ENCODE measurements at places on chromosomes 6 and 20.

- DNase-seq, result no peak
Measured at GRCh38 chr6:132934496-132934895, 120.1 kb downstream of the RPS12 start.

- DNase-seq, result no peak
Measured at GRCh38 chr20:41366546-41367392, at the start of gene EMILIN3. EMILIN3 (minus strand) TSS chr20:41366818; CDS start chr20:41366634, 184 bp downstream.

GRCh38 chr6:11322252-11322885, 89.9 kb upstream of the NEDD9 start:
- DNase-seq, result no peak

DNA sequence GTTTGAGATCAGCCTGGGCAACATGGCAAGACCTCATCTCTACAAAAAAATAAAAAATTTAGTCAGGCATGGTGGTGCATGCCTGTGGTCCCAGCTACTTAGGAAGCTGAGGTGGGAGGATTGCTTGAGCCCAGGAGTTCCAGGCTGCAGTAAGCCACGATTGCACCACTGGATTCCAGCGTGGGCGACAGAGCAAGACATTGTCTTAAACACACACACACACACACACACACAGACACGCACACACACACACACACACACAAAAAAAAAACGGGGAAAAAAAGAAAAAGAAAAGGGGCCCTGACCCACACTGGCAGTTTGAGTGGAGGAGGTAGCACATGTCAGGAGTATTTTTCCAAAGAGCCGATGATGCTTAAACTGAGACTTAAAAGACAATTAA, 122.2 kb downstream of the AFG1L start:
- no peak for DNase-seq

DNA sequence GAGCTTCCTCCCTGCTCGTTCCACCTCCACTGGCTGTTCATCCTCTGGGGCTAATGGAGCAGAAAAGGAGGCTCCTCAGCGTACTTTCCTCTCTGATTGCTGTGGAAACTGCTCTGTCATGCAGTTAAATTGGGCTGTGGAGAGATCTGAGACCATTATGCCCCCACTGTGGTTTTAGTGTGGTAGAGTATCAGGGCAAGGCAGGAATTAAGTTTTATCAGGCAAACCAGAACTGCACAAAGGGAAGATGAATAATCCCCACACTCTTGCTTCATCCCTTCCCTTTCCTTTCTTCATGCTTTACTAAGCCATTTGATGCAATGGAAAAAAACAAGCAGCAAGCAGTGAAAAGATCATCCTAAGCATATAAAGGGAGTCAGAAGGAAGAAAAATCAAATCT, 11.9 kb upstream of the ME1 start:
- DNase-seq, result no peak

DNA sequence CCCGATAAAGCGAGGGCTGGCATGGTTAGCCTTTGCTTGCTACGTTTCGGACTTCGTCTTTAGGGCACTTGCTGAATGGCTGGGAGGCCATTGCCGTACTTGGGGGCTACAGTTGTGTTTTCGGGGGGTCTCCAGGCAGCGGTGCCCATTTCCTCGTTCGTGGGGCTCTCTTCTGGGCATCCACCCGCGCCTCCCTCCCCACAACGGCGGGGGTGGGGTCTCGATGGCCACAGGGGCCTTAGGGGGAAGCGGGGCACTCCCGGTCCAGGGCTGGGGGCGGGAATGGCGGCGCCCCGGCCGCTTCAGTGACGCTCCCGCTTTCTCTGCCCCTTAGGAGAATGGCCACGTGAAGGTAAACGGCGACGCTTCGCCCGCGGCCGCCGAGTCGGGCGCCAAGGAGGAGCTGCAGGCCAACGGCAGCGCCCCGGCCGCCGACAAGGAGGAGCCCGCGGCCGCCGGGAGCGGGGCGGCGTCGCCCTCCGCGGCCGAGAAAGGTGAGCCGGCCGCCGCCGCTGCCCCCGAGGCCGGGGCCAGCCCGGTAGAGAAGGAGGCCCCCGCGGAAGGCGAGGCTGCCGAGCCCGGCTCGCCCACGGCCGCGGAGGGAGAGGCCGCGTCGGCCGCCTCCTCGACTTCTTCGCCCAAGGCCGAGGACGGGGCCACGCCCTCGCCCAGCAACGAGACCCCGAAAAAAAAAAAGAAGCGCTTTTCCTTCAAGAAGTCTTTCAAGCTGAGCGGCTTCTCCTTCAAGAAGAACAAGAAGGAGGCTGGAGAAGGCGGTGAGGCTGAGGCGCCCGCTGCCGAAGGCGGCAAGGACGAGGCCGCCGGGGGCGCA, 2.4 kb downstream of the MARCKS start:
- DNase-seq, result no peak

- DNase-seq, result no peak
Measured at GRCh38 chr20:40993794-40994540, 34.7 kb upstream of the TOP1 start.

GRCh38 chr20:44056010-44056698, 130.8 kb downstream of the JPH2 start:
- DNase-seq, result no peak

DNA sequence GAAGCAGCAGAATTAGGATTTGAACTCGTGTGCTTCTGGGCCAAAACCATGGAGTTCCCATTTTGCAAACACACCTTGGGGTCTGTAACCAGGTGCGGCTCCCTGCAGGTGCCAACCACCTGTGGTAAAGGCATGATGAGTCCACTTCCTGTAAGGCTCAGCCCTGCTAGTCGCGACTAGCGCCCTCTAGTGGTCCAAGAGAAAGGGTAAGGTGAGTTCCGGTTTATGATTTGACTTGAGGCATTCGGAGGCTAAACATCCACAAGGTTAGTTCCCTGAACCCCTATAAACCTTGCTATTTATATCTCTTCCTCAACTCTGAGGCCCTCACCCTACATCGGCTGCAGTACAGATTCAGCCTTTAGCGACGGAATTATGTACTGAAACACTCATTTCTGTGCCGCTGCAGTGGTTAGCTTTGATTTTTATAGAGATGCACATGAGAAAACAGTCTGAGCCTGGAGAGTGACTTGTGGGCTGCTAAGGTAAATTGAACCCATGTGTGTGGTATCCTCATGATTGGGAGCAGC, 173.4 kb downstream of the PLCB1 start:
- peak; percentile 1 for DNase-seq

GRCh38 chr6:38220069-38220723, 400.7 kb downstream of the ZFAND3 start:
- no peak for DNase-seq

DNA sequence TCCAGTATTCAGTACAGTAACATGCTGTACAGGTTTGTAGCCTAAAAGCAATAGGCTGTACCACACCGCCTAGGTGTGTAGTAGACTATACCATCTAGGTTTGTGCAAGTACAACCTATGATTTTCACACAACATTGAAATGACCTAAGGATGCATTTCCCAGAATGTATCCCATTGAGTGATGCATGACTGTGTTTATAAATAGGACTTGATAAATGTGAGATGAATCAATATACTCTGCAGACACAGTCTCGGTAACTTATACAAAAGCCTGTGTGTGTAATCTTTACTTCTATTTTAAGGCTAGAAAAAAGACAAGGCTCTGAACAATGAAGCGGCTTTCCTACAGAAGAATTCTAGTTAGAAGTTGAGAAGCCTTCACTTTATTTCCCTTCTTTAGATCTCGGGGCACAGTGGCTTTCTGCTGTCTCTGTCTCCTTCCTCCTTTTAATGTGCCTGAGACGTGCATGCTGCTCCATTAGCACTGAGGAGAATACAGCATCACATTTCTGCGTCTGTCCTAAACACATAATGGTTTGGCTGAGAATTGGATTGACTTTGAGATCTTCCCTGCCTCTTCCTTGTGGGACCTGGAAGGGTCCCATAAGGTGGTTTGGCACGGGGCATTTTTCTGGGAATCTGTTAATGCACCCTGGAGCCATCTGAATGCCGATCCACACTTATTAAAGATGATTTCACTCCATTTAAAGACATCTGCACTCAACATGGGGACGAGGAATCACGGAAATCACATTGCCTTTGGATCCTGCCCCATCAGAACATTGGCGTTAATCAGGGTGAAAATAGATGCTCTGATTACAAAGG, 112.5 kb downstream of the SCML4 start:
- DNase-seq, result no peak

- no peak for DNase-seq
Measured at GRCh38 chr6:166750108-166750793, 123.2 kb upstream of the RPS6KA2 start.

DNA sequence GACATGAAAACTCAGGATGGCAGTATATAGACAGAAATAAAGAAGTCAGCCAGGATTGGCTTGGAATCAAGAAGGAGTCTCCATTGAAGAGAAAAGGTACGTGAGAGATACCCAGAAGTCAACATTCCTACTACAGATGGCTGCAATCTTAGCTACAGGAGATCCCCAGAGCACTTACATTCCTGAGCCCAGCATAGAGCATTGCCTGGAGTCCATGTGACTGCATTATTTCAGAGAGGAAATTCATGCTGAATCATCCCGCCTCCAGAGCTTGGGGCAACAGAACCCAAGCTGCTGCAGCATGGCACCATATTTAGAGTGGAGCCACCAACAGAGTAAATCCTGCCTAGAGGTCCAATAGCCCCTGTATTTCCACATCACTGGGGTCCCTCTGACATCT, 125.0 kb upstream of the GRIK2 start:
- DNase-seq, result no peak

DNA sequence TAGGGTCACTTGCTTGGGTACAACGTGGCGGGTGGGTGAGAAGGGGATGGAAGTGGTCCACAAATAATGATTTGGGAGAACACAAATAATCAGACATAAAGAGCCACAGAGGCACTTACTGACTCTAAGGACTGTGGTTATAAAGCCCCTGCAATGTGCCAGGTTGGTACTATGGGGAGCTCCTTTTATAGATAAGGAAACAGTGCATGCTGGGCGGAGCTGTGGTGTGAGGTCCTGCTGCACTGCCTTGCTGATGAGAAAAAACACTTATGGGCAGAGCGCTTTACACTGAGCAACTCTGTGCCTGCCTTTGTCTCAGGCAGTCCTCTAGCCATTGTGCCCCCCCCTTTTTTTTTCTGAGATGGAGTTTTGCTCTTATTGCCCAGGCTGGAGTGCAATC, 29.1 kb upstream of the SCRT2 start:
- no peak for DNase-seq
